ENCODE measurements at places on chromosomes 12 and 14.

- no peak for DNase-seq
Observed at GRCh38 chr14:99902925-99903324, 109.7 kb downstream of the EML1 start.

DNA sequence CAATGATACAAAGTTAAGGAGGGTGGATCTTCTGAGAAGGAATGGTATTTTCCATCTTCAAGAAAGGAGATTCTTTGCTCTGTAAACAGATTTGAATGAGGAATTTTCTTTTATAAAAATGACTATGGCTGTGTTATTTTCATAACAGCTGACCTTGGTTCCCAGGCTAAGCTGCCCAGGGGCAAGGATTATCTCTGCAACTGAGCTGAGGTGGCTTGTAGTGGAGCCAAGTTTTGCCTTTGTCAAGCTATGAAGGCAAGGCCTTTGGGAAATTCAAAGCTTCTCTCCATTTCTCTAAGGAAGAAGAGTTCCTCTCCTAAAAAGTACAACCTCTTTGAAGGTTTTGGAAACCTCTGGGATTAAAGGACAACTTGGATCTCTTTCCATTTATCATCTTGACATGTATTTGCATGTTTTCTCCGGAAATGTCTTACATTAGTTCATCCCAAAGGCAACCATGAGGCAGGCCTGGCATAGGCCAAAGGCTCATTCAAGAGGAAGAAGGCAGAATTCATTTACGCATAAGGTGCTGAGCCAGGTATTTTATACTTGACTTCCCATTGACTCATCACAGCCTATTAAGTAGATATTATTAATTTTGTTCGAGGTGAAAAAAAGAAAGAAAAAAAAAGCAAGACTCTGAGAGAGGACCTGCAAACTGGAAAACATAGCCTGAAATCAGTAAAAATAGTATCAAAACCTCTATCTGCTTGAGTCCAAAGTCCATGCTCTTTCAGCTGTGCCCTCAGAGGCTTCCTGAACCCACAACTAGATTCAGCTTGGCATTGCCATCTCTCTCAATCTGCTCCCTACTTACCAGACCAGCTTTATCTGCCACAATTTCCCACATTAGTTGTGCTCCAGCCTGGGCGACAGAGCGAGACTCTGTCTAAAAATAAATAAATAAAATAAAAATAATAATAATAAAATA lies 24.0 kb upstream of the CKAP4 start:
- DNase-seq: no peak

DNA sequence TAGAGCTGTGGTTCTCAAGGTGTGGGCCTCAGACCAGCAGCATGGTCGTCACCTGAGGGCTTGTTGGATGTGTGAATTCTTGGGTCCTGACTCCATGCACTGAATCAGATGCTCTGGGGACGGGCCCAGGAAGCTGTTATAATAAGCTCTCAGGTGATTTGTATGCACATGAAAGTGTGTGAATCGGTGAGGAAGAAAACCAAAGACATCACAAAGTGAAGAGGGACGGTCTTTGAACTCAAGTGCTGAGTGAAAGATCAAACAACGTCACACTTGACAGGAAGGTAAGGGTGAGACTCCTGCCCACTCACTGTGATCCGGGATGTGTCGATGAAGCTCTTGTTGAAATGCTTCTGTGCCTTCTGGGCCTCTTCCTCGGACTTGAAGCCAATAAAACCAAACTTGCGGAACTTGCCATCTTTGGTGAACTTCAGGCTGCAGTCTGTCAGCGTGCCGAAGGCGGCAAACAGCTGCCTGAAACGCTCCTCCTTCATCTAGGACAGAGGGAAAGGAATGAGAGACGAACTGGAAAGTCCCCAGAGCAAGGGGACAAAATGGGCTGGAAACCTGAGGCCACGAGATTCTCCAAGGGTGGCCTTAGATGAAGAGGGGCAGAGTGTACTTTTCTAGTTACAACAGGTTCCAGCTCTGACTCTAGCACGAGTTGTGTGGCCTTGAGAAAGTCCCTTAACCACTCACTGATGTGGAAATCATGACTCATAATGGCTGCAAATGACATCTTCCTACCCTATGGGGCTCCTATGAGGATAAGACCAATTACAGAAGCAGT lies 4.0 kb downstream of the RBM19 start:
- DNase-seq: no peak

DNA sequence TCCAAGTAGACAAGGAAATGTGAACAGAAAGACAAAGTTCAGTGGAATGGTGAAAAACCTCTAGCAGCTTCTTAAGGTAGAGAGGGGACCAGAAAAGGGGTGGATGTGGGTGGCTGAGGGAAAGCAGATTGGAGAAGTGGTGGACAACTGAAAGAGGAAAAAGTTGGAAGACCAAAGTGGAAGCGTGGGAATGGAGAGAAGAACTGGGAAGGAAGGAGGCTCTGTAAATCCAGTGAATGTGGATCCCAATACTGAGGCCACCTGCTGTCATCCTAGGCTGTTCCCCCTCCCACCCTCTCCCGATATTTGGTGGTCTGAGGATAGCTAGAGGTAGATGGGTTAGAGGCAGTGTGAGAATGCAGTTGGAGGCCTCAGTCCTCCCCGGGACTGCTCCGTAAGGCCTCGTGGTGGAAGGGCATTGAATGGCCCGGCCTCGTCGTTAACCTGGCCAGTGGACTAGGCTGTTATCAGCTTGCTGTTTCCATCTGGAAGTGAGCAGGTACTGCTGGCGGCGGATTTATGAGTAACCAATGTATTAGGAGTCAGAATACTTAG lies 822 bp upstream of the POU6F1 start:
- no peak for DNase-seq
